Stimulated activated CD4-positive, alpha-beta T cell treated with anti-CD3 and anti-CD28 coated beads, TNF-alpha, amount 100 ng/mL, for 24 hours (primary cell): ENCODE measurements at places on chromosomes 11 and 22.

- no peak for DNase-seq
These were observed 27.1 kb downstream of the MYEOV start for GRCh38 chr11:69320756-69321741.

- DNase-seq, result peak; percentile 45
These were observed 43.2 kb upstream of the DLAT start for GRCh38 chr11:111982019-111982464.

DNA sequence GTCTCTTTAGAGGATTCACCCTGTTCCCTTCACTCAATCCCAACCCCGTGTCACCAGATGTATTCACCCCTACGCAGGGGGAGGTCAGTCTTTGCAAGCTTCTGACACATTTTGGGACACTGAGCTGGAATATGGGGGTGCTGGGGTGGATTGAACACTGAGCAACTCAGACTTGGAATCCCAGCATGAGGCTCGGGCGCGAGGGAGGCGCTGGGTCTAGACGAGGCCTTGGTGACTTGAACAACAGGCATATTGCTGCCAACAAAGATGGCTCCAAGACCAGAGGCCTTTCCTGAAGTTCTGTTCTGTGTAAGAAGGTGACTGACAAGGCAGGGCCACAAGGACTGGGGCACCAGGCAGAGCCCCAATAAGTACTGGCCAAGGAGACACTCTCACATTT, 3.0 kb upstream of the SCGB2A1 start:
- no peak for DNase-seq

- DNase-seq, result no peak
These were observed 55.6 kb downstream of the ARHGEF12 start for GRCh38 chr11:120391854-120392253.

- DNase-seq, result no peak
These were observed 2.2 kb downstream of the MADD start for GRCh38 chr11:47271961-47272661.

DNA sequence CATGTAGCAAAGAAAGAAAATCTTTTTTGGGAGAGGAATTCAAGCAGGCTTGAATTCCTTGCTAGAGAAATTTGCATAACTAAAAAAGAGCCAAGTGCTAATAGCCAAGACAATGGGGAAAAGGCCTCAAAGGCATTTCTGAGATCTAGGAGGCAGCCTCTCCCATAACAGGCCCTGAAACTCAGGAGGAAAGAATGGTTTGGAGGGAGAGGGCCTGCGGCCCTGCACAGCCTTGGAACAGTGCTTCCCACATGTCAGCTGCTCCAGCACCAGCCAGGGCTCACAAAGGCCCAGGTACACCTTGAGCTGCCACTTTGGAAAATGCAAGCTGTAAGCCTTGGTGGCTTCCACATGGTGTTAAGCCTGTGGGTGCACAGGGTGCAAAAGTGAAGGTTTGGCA, 55.5 kb upstream of the TSPAN18 start:
- no peak for DNase-seq

GRCh38 chr11:71119656-71120269, 132.6 kb downstream of the SHANK2 start:
- DNase-seq, result no peak

- DNase-seq, result no peak
These were observed 935 bp downstream of the ZNF143 start for GRCh38 chr11:9461760-9462134.

DNA sequence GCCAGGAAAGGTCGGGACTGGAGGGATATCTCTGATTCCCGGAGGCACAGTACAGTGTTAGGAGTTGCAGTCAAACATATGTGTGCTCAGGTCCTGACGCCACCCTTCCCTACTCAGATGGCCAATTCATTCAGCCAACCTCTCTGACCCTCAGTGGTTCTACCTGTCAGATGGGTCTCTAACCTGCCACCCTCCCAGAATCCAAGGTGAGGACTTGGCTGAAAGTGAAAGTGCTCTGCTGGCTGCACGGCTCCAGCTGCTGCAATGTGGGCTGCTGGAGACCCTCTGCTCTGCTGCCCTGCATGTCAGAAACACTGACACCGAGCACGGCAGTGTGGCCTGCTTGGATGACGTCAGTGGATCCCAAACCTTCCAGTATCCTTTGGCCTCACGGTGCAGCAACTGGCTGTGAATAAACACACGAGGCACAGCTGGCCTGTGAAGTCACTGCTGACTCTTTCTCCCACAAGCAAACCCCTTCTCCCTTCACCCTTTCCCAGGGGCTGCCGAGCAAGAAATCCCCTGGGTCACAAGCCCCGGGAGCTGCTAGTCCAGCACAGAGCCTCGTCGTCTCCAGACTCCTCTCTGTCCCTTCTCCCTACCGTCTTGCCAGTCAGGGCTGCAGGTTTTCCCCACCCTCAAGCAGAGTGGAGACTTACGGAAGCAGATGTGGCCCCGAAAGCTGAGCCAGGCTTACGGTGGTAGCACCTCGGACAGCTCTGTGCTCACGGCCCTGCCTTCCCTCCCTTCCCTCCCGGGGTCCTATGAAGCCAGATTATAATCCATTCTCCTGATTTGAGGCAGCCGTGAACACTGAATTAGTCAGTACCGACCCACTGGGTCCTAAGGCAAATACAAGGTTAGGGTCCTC, 24.3 kb downstream of the KIAA0930 start:
- no peak for DNase-seq

GRCh38 chr22:43855431-43855830, 6.9 kb downstream of the SULT4A1 start:
- no peak for DNase-seq

DNA sequence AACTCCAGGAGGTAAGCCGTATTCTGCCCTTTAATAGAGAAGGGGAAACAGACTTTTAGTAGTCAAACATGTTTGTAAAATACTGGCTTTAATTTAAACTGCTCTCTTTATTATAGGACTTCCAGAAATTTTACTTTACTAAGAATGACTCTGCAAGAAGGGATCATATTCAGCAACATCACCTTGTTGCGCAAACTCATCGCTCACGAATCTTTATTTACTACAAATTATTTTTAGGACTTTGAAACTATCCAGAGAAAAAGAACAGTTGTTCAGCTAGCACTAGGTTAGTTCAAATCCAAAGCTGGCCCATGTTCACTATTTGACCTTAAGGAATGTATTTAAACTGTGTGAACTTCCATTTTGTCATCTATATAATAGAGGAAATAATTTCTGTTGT, 498.3 kb upstream of the TENM4 start:
- DNase-seq, result no peak

DNA sequence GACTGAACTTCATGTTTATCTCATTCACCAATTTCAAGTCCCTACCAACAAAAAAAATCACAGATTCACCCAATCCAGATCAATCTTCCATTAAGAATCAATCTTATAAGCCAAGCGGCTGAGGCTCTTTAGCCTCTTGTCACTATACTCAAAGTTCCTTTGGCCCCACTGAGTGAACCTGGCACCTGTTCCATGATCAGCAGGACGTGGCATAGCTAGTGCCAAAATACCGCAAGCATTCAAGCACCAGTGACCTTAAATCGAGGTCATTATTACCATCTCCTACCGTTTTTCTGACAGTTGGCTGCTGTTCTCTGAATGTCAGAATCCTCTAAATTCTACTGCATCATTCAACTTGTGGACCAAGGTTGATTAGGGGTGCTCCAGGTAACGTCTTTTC, 141.2 kb downstream of the CADM1 start:
- DNase-seq, result no peak

GRCh38 chr11:117794135-117794534, 2.9 kb downstream of the DSCAML1 start:
- DNase-seq, result no peak

- no peak for DNase-seq
These were observed 2.6 kb downstream of the RCE1 start for GRCh38 chr11:66845876-66846212.

DNA sequence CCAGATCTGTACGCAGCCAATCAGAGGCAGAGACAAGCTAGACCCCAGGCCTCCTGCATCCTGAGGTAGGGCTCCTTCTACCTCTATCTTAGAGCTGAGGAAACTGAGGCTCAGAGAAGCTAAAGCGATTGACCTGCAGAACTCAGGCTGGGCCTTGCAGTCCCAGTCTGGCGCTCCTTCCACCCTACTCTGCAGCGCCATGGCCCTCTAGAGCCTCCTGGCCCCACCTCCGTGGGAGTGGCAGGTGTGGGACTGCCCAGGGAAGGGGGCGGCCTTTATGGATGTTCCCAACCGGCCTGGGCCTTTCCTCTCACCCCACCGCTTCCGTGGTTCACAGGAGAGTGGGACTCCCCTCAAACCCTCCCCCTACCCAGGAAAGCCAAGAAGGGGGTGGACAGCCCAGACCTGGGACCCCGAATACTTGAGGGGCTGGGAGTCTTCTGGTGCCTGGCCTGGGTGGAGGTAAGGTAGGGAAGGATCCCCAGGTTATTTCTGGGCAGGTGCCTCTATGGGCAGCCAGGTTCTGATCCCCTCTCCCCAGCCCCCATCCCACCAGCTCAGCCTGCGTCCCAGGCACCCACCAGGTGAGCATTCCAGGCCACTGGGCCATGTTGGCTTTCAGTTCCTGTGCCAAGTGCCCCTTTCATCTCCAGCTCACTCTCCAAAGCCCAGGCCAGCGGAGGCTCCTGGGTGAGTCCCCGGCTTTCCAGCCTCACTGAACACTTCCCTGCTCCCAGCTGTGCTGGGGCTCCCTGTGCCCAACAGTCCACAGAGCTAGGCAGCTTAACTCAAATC, 3.0 kb downstream of the WNT11 start:
- DNase-seq, result no peak

DNA sequence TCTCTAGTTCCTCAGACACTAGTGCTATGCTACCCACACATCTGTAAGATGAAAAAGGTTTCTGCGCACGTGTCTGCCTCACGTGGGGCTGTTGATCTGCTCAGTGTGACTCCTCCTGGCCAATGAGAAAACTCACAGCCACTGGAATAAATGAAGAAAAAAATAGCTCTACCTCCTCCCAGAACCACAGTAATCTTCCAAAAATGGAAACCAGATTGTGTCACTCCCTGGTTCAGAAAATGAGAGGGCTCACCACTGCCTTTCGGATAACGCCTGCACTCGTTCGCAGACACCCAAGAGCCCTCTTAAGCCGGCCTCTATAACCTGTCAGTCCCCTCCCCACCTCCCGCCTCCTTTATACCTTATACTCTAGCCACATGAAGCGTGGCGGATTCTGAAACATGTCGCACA, 5.1 kb downstream of the APBB1 start:
- peak; percentile 44 for DNase-seq

DNA sequence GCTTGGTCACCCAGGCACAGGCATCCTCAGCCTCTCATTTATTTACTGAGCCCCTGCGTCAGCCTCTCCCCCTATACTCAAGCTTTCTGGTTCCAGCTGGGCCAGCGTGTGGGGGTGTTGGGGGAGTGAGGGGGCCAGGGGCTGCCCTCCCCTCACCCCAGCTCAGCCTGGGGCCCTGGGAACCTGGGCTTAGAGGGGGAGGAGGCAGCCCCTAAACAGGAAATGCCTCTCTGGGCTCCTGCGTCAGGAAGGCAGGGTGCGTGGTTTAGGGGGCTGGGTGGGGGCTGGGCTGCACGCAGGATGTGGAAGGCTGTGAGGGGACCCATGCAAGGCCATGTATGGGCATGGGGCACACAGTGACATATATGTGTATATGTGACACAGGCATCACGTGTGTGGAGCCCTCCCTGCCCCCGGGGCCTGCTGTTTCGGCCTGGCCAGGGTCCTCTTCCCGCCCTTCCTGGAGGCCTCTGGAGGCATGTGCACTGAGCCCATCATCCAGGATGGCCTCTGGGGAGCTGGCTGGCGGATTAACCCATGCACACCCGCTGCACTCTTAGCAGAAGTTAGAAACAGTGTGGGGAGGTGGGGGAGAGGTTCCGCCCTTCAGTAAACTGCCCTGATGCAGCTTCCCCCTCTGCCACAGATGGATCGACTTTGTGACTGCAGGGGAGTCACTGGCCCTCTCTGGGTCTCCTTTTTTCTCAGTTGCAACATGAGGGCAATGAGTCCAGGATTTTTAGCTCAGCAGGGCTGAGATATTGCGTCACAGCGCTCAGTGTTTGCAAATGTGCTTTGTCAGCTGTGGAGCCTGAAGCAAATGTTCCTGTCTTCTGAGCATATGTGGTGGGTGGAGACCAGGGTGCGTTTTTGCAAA, 1.1 kb upstream of the CD248 start:
- no peak for DNase-seq

DNA sequence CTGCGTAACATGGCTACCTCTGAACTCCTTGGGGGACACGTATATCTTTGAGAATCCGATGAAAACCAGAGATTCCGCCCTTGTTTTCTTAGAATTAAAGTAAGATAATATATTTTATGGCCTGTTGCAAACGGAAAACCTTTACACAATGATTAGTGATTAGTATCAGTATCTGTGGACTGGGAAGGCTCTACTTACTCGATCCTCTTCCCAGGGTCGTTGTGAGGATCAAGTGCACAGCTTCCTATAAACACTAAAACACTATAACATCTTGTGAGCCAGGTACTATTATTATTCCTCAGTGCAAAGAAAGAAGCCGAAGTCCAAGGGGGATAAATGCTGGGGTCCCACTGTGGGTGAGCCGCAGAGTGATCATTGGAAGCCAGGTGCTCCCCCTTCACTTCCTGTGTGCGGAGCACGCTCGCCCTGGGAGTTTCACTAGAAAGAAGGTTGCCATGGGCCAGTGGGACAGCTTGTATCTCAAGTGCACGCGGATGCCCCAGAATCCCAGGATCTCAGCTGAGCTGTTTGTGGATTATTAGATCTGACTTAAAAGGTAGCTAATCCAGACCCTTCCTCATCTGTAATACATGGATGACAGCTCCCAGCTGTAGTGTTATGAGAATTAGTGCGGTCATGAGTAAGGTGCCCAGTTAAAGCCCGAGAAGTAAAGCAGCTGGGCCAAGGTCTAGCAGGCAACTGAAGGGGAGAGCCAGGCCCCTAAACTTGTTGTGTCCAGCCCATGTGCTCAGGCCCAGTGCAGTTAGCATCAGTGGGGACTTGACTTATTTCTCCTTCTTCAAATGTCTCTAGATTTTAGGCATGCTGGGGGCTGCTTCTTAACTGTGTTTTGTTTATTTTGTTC, 839 bp downstream of the CBY1 start:
- no peak for DNase-seq

- no peak for DNase-seq
These were observed 10.9 kb downstream of the INS start for GRCh38 chr11:2149864-2150847.

DNA sequence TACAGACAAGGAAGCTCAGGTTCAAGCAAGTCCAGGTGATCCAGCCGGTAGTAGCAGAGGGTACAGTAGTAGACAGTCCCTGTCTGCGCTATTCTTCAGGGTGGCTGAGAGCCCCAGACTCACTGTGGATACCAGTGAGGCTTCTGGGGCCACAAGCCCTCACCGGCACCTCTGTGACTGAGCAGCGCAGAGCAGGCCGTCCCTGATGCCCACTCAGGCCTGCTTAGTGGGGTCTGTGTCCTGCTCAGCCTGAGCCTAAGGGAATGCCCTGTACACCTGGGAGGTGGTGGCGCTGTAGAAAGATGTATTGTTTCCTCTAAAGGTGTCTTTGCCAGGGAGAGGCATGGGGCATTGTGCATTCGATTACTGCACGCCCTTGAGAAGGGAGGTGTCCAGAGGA, 143.8 kb downstream of the CACNA1I start:
- DNase-seq, result no peak

DNA sequence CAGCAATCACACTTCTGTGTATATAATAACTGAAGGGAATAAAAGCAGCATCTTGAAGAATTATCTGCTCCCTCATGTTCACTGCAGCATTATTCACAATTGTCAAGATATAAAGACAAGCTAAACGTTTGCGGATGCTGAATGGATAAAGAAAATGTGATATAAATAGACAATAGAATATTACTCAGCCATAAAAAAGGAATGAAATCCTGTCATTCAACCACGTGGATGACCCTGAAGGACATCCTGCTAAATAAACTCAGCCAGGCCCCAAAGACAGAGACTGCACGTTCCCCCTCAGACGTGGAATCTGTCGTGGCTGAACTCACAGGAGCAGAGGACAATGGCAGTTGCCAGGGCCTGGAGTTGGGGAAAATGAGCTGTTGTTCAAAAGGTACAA, 9.6 kb downstream of the ZNF195 start:
- no peak for DNase-seq
